RKO (cell line): ENCODE measurements at places on chromosomes 3 and 15.

DNA sequence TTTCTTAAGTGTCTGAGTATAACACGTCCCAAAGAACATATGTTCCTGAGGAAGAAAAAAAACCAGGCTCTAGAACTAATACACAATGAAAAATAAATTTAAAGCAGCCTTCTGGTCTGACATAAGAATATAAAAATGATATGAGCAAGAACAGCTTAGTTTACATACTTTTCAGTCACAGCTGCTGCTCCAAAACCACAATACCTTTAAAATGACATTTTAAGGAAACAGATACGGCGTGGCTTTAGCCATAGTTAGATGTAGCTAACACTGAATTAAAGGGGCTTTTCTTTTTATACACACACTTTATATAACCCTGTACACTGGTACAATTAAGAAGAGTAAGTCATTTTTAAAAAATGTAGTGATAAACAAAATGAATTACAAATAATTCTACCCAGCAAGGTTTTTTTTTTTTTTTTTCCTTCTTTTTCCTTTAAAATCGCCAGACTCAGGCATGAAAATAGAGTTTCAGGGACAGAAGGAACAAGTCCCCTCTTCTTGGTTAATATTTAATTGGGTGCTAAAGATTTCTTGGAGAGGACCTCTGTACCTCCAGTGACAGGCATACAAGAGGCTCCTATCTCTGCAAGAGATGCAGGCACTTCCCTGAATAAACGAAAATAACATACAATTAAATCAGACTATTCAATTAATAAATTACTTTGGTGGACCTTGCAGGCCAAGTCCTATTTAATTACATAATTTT, 265.6 kb downstream of the FOXP1 start:
- DNase-seq = no peak

DNA sequence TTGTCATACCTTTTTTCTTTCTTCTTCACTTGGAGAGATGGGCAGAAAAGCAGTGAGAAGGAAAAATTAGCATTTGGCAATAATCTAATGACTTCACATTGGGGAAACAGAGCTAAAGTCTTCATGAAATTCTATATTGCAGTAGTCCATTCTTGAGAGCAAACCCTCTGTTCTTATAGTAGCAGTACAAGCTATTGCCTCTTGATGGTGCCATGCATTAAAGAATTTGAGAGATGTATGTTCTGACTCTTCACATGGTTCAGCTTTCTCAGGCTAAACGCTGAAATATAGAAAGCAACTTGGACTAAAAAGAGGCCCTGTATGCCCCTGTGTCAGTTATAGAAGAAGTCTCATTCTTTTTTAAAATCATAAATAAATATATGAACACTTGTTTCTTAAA, 36.0 kb downstream of the PHLDB2 start:
- peak; percentile 77 for DNase-seq

DNA sequence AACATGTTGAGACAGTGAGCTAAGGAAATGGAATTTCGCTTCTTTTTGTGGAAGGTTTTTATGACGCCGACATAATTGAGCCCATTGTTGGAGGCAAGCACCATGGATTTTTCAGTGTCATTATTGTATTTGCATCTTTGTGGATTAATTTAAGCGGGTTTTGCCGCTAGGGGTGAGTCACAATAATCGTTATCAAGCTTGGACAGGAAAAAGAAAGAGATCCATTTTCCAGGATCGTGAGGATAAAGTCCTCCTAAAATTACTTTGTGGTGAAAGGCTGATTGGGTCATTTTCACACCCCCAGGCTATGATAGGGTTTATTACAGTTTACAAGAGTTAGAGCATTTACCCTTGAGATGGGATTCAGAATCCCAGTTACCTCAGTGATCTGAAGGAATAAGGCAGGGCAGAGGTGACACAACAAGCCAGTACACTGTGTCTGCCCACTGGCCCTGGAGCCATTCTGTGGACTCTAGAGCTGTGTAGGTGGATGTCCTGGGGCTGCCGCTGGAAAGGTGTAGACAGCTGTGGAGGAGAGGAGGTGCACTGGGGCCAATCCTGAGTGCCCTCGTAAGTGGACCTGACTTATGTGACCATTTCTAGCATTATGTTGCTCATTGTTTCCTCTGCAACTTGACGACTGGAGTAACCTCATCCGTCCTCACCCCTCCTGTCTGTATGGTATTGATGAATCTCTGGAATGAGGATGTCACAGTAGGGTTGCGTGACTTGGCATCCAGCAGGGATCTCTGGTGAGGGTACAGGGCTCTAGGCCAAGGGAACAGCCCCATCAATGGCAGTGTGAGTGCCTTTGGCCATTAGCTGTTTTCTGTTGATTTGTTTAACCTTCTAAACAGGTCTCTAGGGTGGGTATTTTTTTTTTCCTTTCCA, 370.1 kb downstream of the LRTM1 start:
- no peak for DNase-seq

DNA sequence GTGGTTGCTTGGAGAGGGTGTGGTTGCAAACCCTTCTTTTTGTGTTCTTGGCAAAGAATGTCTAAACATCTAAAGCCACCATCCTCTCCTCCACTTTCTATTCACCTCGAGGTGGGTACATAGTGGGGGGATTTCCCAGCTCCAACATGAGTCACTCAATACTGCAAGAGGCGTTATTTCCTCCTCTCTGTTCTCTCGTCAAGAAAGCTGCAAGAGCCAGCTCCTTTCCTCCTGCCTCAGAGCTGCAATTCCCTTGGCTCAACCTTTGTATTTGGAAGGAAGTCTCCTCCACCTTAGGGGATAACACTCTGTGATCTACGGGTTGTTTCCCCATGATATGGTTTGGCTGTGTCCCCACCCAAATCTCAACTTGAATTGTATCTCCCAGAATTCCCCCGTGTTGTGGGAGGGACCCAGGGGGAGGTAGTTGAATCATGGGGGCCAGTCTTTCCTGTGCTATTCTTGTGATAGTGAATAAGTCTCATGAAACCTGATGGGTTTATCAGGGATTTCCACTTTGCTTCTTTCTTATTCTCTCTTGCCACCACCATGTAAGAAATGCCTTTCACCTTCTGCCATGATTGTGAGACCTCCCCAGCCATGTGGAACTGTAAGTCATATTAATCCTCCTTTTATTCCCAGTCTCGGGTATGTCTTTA, 138.4 kb downstream of the PLCL2 start:
- DNase-seq = no peak

- no peak for DNase-seq
Measured at GRCh38 chr15:70907784-70908471, 15.3 kb downstream of the LRRC49 start.

DNA sequence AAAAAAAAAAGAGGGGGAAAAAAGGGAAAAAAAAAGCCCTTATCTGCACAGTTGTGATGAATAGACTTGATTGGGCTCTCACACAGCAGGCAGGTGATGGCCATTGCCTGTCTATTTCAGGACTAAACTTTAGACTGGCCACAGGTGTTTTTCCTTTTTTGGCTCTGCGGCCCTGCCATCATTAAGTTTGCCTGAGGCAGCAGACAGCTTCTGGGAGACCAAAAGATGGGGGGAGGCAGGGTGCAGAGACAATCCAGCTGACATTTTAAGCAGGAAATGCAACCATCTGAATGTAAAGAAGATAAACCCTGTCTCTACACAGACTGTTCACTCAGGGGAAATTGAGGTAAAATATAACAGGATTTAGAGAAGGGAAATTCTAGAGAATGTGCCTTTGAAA, 295.0 kb upstream of the KCNH8 start:
- no peak for DNase-seq

DNA sequence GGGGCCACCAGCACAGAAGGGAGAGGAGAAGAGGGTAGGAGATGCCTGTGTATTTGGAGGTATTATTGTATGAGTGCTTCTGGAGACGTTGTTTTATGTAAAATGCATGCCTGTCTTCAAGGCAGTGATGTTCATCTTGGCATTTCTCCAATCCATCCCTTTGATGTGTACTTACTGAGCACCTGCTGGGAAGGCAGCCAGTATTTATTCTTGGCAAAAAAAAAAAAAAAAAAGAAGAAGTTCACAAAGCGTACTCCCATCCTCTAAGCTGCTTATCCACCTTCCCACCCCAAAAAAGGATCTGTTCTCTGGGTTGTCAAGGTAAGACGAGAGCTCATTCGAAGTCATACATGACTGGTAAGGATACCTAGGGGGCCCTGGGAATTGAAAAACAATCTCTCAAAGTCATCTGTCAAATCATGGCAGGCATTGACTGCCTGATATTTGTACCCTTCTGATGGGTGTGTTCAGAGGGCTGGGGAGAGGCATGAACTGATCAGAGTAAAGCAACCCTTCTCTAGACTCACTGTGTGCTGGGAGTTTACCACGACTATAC, 30.0 kb upstream of the SLC6A1 start:
- DNase-seq = no peak

- DNase-seq = no peak
Measured at GRCh38 chr15:36364377-36364776, 215.0 kb upstream of the CDIN1 start.

DNA sequence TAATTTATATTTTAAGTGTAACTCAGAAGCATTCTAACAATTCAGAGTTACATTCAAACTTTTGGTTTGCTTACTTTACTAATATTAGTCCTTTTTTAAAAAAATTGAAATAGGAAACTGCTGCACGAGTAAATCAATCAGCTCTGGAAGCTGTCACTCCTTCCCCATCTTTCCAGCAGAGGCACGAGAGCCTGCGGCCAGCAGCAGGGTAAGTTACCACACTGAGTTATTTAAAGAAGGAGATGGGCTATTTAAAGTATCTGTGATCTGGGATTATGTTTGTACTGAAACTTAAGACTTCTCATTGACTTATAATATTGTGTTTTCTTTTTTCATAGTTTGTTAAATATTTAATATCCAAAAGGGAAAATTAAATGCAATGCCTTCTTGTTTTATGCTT, 29.3 kb downstream of the APPL1 start:
- DNase-seq = no peak

DNA sequence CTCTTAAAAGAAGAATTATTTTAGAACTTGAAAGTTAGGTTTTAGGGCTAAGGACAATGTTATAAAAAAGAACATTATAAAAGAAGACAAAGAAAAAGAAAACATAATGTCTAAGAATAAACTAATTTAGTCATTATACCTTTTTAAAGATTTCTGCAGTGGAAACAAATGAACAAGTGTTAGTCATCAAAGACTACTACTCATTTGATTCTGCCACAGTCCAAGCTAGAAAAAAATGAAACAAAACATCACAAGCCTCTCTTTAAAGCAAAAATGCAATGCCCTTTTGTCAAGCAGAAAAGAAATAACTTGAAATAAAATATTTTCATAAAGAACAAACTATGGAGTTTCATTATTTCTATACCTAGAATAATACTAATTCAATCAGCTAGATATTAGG, 102.0 kb downstream of the TBC1D5 start:
- peak; percentile 30 for DNase-seq

DNA sequence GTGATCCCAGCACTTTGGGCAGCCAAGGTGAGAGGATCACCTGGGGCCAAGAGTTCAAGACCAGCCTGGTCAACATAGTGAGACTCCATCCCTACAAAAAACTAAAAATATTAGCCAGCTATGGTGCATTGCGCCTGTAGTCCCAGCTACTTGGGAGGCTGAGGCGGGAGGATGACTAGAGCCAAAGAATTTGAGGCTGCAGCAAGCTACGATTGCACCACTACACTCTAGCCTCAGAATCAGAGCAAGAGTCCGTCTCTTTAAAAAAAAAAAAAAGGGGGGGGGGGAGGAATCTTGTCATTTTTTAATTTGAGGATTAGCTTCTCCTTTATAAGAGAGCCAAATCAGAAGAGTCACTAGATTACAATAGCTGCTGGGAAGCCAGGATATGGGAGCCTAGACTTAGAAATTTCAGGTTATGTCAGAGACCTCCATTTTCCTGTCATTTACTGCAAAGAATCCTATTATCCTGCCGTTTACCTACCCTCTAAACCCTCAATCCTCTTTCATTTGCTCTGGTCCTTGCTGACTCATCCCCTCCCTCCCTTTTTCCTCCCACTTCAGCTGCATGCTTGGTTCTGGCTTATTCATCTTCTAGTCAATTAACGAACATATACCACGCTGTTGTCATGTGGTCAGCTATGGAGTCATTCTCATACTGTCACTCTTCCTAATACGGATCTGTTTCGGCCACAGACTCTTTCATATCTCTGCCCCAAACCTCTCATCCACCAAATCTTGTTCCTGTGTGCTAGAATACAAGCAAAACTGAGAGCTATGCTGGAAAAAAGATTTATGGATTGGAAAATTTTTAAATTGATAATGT, 83.8 kb upstream of the PPIB start:
- DNase-seq = peak; percentile 98

DNA sequence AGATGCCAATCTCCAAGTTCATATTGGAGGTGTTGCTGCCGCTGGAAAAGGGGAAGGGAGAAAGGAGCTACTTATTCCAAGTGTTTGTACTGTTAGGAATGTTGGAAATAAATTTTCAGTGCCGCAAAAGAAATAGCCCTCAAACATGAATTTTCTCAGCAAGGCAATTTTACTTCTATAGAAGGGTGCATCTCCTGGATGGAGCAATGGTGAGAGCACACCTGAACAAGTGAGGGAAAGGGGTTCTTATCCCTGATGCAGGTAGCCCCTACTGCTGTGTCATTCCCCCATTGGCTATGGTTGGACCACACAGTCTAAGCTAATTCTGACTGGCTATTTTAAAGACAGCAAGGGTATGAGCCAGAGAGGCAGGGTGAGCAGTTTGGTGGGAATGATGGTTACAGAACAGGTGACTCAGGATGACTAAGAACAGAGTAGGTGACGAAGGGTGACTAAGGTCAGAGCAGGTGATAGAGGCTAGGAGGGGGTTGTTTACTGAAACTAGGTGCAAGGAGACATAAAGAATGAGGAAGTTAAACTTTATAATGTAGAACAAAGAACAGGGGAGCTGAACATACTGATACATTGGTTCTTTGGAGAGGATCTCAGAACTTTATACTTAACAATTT, 503.5 kb downstream of the EDEM1 start:
- DNase-seq = no peak
